Activated naive CD8-positive, alpha-beta T cell treated with anti-CD3 and anti-CD28 coated beads, Interleukin-2, amount 10 ng/mL, durations not matched to agents 7 days and 5 days (primary cell): ENCODE measurements at places on chromosomes 1 and 21.

GRCh38 chr21:46057111-46057709, 40.7 kb upstream of the COL6A2 start:
- peak; percentile 52 for DNase-seq

- DNase-seq = no peak
These were observed 21.3 kb upstream of the PRSS38 start for GRCh38 chr1:227793948-227794816.

- DNase-seq = no peak
These were observed 3.2 kb downstream of the IFT25 start for GRCh38 chr1:53942127-53942957.

DNA sequence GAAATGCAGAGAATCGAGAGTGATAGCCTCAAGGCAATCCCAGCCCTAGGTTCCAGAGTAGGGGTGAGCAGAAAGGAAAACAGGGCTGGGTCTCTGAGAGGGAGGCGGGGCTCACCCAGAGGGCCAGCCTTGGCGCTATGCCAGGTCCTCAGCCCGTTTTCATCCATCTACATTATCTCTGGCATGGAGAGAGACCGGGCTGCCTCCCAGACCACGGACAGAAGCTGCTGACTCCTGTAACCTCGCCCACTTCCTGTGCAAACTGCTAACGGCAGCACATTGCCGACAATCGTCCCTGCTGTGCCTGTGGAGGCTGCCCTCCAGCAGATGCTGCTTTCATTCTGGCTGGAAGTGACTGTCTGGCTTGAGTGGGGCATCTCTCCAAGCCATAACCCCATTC, 569.1 kb downstream of the NPHP4 start:
- peak; percentile 50 for DNase-seq

GRCh38 chr1:202807451-202807925, 733 bp downstream of the KDM5B start:
- DNase-seq = peak; percentile 65

- no peak for DNase-seq
These were observed 42.5 kb downstream of the CNST start for GRCh38 chr1:246608616-246609376.

DNA sequence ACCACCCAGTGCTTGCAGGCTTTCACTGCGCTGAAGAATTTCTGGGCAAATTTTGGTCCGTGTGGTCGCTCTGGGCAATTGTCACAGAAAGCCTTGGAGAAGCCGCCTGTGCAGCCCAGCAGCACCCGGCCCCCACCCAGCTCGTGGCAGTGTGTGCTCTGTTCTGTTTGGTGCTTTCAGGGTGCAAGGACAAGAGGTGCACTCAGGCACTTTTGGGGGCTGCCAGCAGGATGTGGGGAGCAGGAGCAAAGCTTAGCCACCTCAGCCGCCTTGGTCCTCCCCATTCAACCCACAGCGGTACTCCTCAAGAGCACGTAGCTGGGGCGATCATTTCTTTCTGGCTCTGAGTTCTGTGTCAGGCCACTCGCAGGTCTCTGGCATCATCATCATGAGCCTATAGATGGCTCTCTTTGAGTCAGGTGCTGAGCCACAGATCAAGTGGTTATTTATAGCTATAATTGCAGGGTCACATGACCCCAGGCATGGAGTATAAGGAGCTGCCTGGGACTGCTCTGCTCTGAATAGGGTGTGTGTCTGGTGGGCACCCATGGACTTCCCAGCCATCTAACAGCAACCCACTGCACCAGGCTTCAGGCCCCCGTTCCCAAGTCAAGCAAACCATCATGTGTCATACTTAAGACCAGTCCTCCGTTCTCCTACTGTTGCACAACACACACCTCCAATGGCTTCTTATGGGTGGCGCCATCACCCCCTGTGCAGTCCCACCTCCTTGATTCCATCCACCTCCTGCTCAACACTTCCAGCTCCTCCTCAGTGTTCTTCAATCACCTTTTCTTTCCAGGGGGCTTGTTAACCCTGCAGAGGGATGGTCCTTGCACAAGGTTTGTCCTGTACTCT, 18.1 kb upstream of the TENT5C start:
- DNase-seq = no peak

- DNase-seq = no peak
These were observed 46.3 kb upstream of the TARBP1 start for GRCh38 chr1:234525099-234525799.

DNA sequence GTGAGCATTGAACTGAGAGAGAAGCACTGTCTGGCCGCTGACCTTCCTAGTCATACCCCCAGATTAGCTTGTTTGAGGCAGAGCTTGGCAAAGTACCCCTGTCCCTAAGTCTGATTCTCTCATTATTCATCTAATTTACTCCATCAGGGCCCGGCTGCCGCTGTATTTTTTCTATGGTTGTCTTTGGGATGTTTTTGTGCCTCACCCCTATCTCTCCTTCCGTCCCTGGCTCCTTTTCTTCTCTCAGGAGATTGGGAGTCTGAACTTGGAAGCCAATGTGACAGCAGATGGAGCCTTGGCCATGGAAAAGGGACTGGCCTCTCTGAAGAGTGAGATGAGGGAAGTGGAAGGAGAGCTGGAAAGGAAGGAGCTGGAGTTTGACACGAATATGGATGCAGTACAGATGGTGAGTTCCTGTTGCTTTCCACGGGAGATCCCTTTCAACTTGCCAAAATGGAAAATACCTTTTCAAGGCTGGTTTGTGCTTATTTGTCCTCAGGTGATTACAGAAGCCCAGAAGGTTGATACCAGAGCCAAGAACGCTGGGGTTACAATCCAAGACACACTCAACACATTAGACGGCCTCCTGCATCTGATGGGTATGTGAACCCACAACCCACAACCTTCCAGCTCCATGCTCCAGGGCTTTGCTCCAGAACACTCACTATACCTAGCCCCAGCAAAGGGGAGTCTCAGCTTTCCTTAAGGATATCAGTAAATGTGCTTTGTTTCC, 53.9 kb downstream of the LAMC2 start:
- DNase-seq = no peak

- DNase-seq = no peak
These were observed 1.8 kb upstream of the PRXL2B start for GRCh38 chr1:2584686-2585317.

GRCh38 chr1:172704420-172705210, 45.7 kb downstream of the FASLG start:
- no peak for DNase-seq

DNA sequence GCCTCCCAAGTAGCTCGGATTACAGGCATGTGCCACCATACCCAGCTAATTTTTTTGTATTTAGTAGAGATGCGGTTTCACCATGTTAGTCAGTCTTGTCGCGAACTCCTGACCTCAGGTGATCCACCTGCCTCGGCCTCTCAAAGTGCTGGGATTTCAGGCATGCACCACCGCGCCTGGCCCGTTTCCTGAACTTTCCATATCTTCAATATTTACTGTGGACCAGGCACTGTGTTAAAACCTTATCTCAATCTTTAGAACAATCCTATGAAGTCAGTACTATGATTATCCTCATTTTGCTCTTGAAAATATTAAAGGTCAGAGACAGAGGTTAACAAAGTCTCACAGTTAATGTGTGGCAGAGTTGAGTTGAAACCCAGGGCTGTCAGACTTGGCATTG, 1.6 kb upstream of the ADCY10 start:
- DNase-seq = no peak

- DNase-seq = no peak
These were observed 73.0 kb downstream of the HS2ST1 start for GRCh38 chr1:86987446-86987845.

GRCh38 chr1:185539277-185539943, 194.8 kb upstream of the HMCN1 start:
- DNase-seq = no peak

DNA sequence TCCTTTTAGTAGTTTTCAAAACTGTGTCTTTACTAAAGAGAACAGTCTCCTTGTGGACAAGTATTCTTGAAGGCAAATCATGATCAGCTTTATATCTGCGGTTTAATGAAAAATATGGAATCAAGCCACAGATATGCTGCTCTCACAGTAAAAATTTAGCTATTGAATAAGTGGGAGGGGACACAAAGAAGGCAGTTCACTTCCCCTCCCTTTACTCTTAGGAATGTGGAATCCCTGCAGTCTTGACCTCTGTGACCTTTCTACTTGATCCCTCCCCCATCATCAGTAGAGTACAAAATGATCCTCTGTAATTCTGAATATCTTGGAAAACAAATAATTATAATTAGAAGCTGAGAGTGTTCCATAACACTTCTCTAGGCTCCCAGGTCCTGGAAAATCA, 136.7 kb upstream of the HOOK1 start:
- DNase-seq = no peak

GRCh38 chr21:31644643-31645042, 14.8 kb upstream of the SOD1 start:
- DNase-seq = no peak

DNA sequence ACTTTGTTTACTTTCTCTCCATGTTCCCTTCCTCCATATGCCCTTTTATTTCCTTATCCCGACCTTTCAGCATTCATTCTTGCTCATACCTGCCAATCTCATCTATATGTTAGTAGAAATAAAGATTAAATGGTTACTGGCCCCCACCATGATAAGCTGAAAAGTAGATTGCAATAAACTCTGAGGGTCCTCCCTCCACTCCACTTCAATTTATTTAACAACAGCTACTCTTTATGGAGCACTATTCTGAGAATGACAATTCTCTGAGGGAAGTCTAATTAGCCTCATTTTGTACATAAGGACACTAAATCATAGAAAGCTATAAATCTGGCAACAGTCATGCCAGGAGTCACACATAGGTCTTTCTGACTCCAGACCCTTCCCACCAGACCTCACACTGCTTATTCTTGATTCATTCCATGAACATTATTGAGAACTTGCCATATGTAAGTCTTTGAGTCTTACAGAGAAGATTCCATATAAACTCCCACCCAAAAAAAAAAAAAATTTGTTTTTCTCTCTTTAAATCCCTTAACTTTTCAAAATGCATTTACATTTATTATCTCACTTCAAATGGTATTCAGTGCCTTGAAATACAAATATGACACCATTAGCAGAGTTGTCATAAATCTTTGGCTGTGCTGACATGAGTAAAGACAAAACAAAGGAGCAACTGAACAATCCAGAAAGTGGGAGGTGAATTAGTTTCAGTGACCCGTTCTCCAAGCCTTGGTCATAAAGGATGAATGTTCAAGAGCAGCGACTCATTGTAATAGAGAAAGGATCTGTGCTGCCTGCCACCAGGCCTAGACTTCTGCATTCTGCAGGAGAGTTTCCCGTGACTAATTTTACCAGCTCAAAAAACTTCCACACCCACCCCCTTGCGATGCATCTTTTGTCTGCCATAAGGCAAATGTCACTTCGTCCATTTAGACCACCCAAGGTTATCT, 28.5 kb downstream of the PALMD start:
- DNase-seq = no peak

DNA sequence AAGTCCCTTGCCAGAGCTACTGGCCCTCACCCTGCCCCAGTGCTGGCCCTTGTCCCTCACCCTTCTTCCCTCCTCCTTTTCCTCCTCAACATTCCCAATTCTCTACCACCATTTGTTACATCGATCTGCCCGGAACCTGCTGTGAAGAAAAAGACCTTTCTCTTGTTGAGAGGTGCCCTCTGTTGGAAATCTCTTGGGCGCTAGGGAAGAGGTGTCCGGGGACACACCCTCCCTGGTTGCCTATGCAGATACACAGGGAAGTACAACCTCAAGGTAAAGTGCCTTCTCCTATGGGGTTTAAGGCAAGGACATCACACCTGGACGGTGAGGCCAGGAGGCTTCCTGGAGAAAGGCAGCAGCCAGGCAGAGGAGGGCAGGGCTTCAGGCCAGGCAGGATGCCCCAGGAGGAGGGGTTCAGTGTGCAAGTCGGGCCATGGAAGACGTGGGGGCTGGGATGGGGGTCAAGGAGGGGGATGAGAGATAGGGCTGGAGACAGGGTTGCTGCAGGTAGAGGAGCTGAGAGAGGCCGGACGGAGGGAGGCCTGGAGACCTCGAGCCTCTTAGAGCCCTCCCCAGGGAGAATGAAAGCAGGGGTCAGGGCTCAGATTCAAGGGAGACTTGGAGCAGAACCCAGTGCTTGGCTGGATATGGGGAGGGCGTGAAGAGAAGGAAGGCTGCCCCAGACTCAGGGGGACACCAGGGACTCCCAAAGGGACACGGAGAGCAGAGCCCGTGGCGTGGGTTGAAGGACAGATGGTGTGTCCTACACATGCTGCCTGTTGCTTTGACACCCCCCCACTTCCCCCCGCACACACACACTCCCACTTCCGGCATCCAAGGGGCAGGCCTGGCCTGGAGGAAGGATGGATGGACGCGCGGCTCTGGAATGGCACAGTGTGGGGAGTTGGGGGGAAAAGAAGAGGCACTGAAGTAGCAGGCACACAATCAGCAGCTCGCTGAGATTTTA, 44.5 kb downstream of the RIPK4 start:
- DNase-seq = no peak

- no peak for DNase-seq
These were observed 32.2 kb upstream of the MED18 start for GRCh38 chr1:28296401-28297261.
